Kidney (tissue), 22 donors: ENCODE measurements at places on chromosomes 2 and 18. TPM values are rescaled to one million over a fixed set of nuclear protein-coding genes. Genes with fewer than 3 reads are reported as not detected.
A peak's percentile ranks its signal among the peaks of the same experiment; 100 is the strongest.

PLGLB2 gene
- not detected for total RNA-seq

GRCh38 chr2:140586379-140586778, 1544.4 kb downstream of the LRP1B start:
- no peak for DNase-seq

GRCh38 chr2:239522002-239522739, 121.4 kb upstream of the HDAC4 start:
- DNase-seq = no peak

PROC gene
- 5.9 TPM for total RNA-seq

MC4R gene
- 0.19 TPM for total RNA-seq

DNA sequence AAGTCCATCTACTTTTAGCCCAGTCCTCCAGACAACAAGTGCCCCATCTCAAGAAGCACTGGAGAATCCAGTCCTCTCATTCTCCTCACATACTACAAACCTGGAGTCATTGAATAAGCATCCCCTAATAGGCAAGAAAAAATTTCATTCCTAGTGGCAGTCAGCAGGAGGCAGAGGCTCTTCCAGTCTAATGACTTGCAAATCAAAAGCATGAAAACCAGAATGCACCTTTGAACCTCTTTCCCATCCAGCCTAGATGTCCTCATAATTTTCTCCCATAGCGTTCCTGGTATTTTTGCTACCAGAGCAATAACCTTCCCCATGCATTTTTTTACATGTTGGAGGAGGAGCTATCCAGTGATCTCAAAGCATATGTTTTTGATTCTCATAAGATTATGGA, 252.6 kb downstream of the TTC32 start:
- DNase-seq = no peak

- no peak for DNase-seq
Observed at GRCh38 chr2:206776432-206776831, 11.0 kb downstream of the FASTKD2 start.

- DNase-seq = peak; percentile 76
Observed at GRCh38 chr2:96174251-96175144, 29.3 kb upstream of the DUSP2 start.

DNA sequence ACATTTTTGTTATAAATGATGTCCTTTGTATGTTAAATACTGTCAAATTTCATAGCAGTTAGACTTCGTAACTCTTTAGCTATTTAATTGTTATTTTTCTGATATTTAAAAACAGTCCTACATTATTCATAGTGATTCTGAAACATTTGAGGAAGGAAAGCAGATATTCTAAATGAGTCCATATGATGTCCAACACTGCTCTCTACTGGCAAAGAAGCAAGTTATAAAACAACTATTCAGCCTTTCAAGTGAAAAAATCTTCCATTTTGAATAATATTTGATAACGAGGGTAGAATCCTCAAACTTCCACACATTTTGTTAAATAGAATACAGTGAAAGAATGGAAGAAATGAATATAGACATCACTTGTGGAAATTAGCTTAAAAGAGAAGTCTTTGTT, 220.8 kb downstream of the GULP1 start:
- peak; percentile 80 for DNase-seq

LMAN1 gene
- 78.8 TPM for total RNA-seq

DNA sequence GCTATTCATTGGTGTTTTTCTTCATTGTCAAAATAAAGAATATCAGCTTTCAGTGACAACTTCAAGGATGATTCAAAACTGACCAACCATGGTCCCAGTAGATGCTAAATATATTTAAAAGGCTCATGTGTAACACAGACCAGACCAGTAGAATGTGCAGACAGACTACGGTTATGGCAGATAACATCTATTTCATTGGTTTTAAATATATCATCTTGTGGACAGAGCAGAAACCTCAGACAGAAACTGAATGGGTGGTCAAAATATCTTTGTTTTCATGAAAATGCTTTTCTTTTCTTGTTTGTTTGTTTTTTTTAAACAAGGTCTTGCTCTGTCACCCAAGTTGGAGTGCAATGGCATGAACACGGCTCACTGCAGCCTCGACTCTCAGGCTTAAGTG, 107.4 kb upstream of the CREB1 start:
- DNase-seq = no peak

DNA sequence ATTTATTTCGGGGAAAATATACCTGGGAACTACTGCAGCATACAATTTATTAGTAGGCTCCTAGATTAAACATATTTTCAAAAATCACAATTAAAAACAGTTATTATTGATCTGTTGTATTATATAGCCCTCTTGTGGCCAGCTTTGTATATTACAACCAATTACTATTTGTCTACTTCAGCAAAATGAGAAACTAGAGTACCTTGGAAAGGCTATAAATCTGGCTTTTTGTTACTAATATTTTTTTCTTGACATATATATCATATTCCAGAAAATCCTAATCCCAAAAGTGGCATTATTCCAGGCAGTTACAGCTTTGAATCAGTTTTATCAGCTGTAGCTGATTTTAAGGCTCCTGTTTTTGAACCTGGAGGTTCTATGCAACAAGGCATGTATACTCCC, 101.2 kb downstream of the UBR3 start:
- DNase-seq = no peak

DNA sequence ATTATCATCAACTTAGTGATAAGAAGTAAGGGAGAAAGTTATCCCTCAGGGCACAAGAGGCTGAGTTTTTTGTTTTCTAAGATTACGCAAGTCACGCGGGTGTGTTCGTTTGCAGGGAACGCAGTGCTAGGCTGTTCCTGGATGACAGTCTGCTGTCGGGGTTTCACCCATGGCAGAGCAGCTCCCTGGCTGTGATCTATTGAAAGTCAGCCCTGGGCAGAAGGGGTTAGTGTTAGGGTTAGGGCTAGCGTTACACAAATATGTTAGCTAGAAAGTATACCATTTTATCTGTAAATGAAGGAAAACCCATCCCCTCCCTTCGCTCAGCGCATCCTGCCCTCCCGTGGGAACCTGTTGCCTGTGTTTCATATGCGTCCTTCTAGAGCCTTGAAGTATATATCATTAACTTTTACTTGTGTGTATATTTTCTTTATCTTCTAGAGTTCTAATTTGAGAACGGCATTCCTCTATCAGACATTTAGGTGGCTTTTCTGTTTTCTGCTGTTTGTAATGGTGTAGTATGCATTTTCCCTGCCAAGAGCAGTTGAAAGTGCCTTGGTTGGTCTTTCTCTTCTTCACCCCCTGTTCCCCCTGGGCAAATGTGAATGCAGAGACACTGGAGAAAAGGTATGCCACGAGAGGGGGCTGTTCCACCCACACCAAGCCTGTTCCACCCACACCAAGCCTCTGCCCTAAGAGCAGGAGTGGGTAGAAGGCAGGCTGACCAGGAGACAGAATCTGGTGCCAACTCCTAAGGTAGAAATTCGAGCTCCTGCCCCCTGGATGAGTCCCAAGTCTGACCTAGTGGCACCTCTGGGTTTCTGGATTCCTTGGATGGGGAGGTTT, 47.0 kb downstream of the ARMC9 start:
- DNase-seq = no peak

- DNase-seq = no peak
Observed at GRCh38 chr18:69686861-69687260, 260.8 kb downstream of the CD226 start.

DNA sequence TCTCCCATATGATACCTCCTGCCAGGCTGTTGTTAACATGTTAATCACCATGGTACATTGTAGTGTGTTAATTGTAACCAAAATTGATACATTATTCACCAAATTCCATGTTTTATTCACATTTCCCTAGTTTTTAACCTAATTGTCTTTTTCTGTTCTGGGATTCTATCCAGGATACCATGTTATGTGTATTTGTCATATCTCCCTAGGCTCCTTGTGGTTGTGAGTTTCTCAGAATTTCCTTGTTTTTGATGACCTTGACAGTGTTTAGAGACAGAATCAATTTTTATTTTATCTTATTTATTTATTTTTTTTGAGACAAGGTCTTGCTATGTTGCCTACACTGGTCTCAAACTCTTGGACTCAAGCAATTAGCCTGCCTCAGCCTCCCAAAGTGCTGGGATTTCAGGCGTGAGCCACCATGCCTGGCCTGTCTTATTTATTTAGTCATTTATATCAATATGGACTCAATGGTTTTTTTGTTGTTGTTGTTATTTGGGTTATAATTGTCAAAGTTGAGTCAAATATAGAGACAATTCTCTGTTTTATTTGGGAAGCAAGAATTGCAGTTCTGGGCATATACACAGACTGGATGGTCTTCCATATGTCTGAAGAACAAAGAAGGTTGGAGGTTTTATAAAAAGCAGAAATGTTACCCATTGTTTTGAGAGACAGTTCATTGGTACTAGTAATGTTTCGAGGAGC, 42.6 kb downstream of the INPP4A start:
- DNase-seq = no peak
